ENCODE measurements at places on chromosomes 16 and 17.

GRCh38 chr16:83420206-83420760 lies 387.5 kb upstream of the HSBP1 start:
- DNase-seq: no peak

DNA sequence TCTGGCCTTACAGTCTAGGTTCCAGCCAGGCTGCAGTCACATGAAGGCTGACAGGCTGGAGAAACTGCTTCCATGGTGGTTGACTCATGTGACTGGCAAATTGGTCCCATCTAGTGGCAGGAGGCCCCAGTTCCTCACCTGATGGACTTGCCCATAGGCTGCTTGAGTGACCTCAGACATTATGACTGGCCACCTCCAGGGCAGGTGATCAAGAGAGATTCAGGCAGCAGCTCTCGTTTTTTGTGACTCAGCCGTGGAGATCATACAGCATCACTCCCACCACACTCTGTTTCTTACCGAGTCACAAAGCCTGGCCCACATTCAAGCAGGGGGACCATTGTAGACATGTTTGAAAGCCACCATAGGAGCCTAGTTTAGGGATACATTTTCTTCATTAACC lies 34.5 kb downstream of the SIAH1 start:
- DNase-seq: no peak

DNA sequence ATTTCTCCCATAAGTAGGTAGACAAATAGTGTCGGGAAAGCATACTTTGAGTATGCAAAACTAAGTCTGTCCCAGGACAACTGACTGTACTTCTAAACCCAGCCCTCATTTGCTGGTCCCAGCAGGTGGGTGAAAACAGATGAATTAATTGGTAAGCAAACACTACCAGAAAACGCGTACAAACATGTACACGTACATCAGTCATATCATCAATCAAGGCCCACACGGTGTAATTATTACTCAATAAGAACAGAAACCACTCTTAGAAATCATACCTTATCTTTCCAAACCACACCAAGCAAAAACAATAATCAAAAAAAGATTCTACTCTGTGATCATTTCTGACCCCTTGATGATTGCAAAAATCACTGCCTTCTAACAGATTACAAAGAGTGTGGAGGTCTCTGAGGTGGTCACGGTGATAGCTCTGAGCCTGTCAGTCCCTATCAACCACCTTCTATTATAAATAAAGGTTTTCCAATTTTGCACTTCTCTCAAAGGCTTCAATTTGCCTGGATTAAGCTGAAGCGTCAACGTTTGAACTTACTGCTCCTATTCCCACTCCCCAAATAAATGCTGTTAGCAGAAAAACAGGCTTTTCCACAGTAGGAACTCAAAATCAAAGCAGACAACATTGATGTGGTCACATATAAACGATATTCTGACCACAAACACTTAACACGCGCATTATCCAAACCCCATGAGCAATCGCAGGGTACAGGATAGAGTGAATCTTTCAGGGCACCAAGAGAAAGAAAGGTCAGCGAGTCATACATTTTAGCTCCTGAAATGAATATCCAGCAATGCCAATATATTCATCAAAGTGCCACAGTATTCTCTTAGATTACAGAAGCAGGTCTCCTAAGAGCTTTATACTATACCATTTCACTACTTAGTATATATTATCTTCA lies 211.9 kb downstream of the STX8 start:
- DNase-seq: no peak

DNA sequence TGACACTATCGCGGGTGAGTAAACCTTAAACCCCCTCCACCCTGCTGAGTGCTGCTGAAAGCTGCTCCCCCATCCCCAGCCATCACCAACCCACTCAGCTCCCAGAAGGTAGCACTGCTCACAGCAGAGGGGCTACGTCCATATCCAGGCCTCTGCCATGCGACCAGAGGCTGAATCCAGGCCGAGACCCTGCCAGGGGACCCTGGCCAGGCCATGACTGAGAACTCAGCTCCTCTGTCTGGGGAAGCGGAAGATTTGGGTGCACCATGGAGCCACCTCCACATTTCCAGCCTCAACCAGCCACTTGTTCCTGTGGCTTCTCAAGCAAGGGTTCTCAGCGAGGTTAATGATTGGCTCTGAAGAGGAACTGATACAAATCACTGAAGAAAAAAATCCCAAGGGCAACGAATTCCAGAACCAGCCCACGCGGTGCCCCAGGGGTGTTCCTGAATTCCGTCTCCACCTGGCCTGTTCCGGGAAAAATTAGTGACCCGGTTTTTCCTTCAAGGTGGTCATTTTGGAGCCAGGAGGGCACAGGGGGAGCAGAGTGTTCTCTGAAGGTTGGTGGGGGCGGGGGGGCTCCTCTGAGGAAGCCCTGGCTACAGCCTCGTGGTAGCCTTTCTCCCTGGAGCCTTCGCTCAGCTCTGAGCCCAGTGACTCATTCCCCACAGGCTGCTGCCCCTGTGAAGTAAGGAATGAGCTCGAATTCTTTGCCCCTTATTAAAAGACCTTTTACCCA lies 9.3 kb upstream of the SLC16A5 start:
- no peak for DNase-seq

- DNase-seq: no peak
These were observed 9.6 kb downstream of the POLR2C start for GRCh38 chr16:57471852-57472664.

GRCh38 chr16:30927789-30928378 lies 4.5 kb downstream of the FBXL19 start:
- DNase-seq: no peak

- DNase-seq: no peak
These were observed 96.9 kb downstream of the RBFOX3 start for GRCh38 chr17:79513820-79514535.
